Nephron progenitor cell (in vitro differentiated cells): ENCODE measurements at places on chromosomes 12 and 14.

- no peak for DNase-seq
Measured at GRCh38 chr12:76026643-76027063, 4.9 kb downstream of the PHLDA1 start.

DNA sequence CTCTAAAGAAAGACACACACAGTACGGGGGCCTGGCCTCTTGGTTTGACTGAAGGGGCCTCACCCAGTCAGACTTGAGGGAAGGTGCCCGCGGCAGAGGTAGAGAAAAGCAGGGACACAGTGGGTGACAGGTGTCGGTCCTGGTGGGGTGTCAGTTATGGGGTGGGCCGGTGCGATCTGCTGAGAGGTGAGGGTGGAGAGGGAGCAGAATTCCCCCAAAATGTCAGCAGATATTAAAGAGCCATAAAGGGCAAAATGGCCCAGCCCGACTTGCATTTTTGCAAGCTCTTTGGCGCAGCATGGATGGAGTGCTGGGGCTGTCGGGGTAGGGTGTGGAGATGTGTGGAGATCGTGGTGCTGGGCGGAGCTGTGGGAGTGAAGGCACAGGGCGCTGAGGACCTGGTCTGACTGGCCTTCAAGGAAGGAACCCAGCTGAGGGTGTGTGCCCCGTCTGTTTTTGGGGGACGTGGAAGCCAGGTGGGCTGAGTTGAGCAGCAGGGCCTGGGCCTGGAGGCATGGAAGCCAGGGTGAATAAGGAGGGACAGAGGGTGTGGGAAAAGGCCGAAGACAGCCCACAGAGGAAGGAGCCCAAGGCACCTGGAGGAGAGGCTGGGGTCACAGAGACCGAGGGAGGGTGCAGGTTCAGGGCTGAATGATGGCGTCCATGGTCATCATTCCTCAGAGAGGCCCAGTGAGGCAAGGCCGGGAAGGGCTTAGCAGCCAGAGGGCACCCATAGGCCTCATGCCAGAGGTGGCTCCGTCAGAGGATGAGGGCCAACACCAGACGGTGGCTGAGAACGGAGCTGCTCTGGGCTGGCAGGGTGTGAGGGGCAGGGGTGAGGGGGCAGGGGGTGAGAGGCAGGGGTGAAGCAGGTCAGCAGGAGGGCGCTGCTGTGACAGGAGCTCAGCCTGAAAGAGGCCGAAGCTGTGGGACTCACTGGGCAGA, 48.2 kb upstream of the DYNC1H1 start:
- no peak for DNase-seq

GRCh38 chr14:83706231-83706954, 1823.6 kb upstream of the FLRT2 start:
- no peak for DNase-seq

GRCh38 chr14:93709249-93709648, 79.0 kb downstream of the PRIMA1 start:
- DNase-seq, result no peak

DNA sequence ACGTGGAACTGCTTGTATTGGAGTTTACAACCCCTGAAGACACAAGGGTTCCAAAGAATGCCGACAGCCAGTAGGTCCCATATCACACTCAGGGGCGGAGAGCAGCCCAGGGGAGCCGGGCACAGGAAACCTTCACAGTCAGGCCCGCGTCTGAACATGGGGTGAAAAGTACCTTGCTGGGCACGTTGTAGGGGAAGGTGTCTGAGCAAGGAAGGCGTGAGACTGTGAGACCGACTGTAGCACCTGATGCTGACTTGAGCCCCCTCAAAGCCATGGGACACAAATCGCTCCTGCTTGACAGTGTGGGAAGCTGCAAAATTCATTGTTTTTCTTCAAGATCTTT, 14.7 kb downstream of the RIMBP2 start:
- no peak for DNase-seq

DNA sequence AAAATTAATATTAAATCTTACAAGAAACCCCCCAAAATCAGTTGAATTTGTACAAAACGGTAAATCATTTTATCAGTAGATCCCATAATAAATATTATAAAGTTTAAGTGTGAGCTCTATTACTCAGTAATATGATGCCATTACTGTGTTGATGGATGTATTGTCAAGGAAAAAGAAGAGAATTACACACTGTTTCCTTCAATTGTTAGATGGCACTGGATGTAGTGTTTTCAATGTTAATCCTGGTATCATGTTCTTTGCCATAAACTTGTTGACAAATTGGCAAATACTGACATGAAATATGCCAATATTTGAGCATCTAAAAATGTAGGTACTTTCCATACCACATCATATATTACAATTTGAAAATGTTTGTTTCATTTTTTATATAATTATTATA, 101.6 kb downstream of the NTS start:
- no peak for DNase-seq

DNA sequence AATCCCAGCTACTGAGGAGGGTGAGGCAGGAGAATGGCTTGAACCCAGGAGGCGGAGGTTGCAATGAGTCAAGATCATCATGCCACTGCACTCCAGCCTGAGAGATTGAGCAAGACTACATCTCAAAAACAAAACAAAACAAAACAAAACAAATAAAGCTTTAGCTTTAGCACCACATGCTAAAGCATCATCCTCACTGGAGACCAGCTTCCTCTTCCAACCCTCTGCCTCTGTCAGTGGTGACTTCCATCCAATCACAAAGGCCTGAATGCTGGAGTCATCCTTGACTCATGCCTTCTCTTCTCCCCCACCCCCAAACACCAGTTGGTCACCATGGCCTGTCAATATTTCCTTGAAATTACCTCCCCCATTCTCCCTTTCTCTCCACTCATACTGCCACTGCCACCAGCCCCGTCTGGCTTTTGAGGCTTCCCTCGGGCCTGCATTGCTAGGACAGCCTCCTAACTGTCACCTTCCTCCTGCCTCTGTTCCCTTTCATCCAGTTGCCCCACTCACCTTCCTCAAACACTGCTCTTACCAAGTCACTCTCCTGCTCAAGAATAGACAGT, 1.4 kb downstream of the ZNF385A start:
- DNase-seq, result no peak
